ENCODE measurements at places on chromosomes 7 and 10.
A peak's percentile ranks its signal among the peaks of the same experiment; 100 is the strongest.

GRCh38 chr7:98879979-98880315 is 1.6 kb downstream of the TRRAP start:
- DNase-seq: no peak

- DNase-seq: no peak
Observed at GRCh38 chr10:59099481-59099880, 77.0 kb upstream of the PHYHIPL start.

- peak; percentile 35 for DNase-seq
Observed at GRCh38 chr10:13271552-13272163, 28.2 kb downstream of the PHYH start.

- DNase-seq: no peak
Observed at GRCh38 chr7:16880554-16880953, 1.2 kb downstream of the AGR3 start.

DNA sequence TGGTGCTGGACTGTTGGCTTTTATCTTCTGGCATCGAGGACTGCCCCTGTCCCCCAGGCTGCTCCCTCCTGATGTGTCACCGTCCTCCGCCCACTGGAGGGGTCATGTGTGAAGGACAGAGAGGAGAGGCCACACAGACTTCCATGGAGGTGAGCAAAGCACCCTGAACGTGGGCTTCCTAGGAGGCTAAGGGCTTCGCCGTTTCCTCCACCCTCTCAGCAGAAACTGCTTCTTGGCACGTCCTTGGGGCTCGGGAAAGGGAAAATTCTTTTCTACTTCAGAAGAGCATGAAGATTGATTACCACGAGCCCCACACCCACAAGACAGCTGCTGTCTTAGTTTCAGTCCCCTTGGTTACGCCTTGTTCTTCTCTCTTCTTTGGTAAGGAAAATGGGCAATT is 218.2 kb downstream of the CCDC3 start:
- no peak for DNase-seq

GRCh38 chr10:105559333-105560097 is 918.4 kb downstream of the SORCS3 start:
- DNase-seq: no peak

GRCh38 chr7:1160670-1161021 is 650 bp upstream of the ZFAND2A start:
- DNase-seq: no peak

- DNase-seq: no peak
Observed at GRCh38 chr7:517774-518629, 1.6 kb downstream of the PDGFA start.

DNA sequence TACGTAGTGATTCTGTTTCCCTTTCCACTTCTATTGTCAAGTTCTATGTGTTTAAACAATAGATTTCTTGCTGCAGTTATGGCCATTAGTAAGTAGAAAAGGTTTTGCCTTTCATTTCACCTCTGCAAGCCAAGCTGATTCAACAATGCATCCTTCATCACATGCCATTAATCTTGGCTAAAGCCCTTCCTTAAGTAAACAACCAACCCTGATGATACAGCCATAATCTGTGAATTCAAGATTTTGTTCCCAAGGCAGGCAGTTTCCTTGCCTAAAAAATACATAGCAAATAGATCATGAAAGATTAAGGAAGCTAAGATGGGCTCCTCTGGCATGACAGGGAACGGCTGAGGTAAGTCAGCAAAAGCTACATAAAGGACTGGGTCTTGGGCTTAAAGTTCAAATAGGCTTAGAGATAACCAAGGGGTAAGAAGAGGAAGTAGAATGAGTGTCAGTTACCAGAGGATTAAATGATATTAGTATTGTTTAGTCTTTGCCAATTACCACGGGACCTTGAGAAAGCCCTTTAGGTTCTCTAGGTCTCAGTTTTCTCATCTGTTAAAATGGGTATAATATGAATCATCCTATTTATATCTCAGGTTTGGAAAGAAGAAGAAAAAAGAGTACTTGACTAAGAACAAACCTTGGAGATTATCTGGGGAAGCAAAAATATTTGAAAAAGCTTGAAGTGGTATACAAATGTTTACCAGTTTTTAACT is 35.9 kb upstream of the ANK3 start:
- DNase-seq: no peak

- DNase-seq: no peak
Observed at GRCh38 chr7:129821476-129821875, 131.3 kb downstream of the UBE2H start.

- no peak for DNase-seq
Observed at GRCh38 chr7:80954191-80954590, 35.3 kb upstream of the SEMA3C start.

GRCh38 chr7:9097565-9098060 is 664.2 kb downstream of the NXPH1 start:
- no peak for DNase-seq

GRCh38 chr7:45663965-45664633 is 89.9 kb downstream of the ADCY1 start:
- DNase-seq: no peak

Measured in CD4-positive, alpha-beta T cell treated with Interleukin-4 for 4 hours (primary cell).